ENCODE measurements at places on chromosomes 7 and 10.

- no peak for DNase-seq
Measured at GRCh38 chr10:18683427-18683826, 24.2 kb downstream of the ARL5B start.

GRCh38 chr10:84563355-84563754 is 235.0 kb downstream of the CCSER2 start:
- no peak for DNase-seq

GRCh38 chr10:79139124-79139835 is 70.5 kb downstream of the ZMIZ1 start:
- no peak for DNase-seq

DNA sequence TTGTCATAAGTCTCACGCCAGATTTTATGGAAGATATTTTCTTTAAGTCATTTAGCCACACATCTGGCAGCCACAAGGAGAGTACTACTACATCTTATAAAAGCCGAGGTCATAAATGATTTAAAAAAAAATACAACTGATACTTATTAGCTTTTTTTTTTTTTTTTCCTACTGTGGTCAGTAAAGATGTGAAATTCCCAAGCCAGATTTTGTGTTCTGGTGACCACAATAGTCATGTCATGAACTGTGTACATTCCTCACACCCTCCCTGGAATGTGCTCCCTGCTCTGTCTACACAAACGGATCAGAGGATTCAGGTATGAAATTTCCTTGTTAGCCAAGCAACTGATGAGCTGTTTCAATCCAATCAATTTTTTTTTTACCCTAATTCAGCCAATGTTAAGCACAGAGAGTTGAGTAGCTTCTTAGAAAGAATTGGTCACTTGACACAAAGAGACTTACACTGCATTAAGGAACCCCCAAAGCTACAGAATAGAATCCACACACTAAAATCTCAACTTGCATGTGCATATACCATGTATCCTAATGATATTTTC is 54.7 kb downstream of the CHRM2 start:
- no peak for DNase-seq

GRCh38 chr7:130893441-130893894 is 159.5 kb upstream of the KLF14 start:
- no peak for DNase-seq

DNA sequence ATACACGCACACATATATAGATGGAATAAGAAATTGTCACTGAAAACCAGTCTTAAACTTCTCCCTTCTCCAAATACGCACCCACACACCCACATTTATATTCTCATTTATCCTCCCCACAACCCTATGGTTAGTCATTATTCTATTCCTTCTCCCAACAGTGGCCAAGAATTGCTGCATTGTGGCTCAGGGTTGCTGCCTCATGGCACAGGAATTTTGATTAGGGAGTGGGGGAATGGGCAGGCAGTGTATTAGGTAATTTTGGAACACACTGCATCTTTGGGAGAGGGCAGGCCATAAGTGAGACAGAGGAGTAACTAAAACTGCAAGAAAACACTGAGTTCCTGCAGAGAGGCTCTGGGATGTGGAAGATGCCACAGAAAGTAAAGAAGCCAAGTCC is 35.7 kb downstream of the NAPEPLD start:
- DNase-seq: no peak

DNA sequence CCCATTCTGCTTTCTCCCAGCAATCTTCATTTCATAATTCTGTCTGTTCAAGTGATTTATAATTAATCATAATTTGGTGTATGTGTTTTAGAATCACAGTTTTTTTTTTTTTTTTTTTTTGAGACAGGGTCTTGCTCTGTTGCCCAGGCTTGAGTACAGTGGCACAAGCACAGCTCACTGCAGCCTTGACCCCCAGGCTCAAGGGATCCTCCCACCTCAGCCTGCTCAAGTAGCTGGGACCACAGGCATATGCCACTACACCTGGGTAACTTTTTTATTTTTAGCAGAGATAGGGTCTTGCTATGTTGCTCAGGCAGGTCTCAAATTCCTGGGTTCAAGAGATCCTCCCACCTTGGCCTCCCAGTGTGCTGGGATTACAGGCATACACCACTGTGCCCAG is 49.2 kb upstream of the PLA2G12B start:
- DNase-seq: no peak

DNA sequence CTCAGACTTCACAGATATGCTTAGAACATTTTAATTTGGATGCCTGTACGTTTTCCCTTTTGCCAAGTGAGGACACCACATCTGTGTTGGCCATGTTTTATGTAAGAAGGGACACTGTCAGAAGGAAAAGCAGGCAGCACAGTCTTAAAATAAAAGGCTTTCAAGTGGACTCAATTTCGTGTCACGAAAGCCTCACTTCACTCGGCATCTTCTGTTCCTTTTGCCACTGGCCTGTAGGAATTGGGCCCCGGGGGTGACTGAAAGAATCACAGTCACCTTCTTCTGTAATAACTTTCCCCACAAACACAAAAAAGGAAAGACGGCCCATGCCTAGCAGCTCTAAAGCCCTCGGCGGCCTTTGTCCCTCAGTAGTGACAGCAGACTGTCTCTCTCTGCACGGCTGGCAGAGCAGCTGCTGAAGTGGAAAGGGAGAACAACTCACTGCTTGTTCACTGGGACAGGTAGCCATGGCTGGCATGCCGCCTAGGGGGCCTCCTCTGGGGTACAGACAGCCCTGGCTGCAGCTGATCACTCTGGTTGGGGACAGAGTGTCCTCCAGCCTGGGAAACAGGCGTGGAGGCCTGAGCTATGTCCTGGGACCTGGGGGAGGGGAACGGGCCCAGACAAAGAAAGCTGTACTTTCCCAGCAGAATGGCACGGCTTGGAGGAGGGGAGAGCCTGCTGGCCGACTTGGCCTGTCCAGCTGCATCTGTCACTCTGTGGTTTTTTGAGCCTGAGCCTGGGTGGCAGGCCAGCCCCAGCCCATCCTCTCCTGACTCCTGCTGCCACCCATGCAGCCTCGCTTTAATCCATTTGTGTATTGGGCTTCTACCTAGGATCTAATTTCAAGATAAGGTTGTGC is 4.4 kb downstream of the RASSF4 start:
- DNase-seq: no peak

- DNase-seq: no peak
Measured at GRCh38 chr7:42159130-42159529, 77.9 kb downstream of the GLI3 start.

DNA sequence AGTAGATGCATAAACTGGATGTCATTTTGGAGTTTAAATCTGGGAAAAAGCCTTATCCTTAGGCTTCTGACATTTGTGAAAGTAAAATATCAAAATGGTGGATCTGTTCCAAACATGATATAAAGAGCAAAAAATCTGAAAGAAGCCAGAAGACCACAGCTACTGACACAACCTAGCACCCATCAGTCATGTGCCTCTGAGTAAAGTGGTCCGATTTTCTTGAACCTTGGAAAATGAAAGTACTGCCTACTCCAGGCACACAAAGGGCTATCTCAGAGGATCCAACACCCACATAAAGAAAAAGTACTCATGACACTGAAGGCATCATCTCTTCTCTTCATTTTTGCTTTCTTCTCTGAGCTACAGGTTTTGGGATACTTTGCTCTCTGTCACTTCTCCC is 150.7 kb downstream of the KMT2E start:
- DNase-seq: no peak
